ENCODE measurements at places on chromosomes 12 and 14. TPM values are rescaled to one million over a fixed set of nuclear protein-coding genes. Genes with fewer than 3 reads are reported as not detected.

DNA sequence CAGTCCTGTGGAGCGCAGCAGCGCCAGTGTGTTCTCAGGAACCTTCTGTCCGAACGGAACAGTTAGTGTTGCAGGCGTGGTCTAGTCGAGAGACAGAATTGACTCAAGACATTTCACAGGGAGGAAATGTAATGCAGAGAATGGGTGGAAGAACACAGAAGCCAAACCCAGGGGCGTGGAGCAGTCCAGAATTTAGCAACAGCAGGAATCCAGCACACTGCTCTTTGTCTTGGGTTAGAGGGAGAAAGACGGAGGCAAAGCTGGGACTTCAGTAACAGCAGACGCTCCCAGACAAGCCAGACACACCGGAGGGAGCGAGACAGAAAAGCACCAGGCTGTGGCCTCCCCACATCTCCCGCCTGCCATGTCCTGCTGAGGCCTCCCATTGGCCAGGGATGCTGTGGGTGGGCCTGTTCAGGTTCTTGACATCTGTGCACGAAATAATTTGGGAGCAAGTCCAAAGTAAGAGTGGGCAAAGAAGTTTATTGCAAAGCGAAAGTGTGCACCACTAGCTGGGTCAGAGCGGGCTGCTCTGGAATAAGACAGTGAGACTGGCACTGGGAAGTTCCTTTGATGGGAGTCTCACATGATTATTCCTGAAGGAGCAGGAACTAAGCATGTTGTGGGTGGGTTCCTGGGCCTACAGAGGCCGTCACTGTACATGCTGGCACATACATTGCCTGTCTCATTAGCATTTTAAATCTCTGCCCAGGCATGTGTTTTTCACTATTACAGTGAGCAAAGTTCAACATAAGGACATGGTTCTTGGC is 339.3 kb upstream of the SFSWAP start:
- DNase-seq: no peak

DNA sequence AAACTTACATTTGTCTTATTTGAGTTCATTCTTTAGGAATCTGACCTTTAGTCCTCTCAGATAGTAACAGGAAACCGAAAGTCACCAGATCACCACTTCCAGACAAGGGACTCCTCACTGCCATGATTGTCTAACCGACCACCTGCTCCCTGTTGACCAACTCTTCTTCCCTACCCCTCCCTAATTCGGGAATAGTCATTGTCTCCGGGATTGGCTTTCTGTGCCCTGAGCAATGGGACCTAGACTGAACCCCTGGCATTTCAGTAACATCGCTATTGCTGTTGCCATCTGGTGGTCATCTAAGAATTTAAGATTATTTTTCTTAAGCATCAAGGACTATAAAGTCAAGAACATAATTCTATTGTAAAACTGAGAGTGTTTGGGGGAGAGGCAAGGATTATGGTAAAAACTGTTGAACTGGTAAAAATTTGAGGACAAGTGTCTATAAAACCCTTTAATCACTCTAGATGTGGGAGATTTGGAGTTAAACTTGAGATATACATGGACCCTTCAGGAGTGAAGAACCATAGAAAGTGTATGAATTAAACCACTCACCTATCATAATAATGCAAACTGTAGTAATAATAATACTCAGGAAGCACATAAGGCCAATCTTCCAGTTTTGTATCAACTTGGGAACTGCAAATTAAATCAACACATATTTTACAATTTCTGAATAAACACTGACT is 6.3 kb downstream of the CLEC2A start:
- DNase-seq: no peak

DNA sequence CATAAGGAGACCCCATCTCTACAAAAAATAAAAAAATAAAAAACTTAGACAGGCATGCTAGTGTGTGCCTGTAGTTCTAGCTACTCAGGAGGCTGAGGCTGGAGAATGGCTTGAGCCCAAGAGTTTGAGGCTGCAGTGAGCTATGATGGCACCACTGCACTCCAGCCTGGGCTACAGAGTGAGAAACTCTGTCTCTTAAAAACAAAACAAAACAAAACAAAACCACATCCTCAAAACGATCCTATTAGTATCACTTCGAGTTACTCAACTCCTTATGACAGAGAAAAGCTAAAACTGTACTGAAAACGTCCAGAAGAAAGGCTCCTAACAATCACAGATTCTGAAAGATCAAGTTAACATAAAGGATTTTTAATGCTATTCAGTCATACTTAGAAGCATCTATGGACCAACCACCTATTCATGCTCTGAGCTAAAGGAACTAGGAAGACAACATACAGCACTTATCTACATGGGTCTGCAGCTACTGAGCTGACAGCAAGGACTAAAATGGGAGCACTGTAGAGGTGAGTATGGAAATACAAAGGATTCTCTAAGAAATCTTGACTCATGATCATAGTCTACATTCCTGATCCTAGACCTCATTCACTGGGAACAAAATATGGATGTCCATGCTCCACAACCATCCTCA is 75.3 kb upstream of the DUSP6 start:
- no peak for DNase-seq

DNA sequence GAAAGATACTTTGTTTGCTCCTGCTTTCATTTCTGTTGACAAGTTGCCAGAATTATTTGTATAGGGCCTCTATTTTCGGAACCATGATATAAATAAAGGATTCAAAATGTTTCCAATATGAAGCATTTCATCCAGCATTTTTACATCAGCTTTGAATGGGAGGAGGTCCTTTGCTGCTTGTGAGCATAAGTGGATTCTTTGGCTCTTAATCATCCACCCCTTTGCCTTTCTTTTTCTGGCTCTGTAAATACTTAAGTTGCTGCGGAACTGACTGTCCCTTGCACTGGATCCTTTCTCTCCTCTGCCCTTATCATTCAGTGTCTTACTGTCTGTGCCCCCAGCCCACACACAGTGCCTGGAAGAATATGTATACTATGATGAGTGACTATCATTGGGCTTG is 357.3 kb upstream of the RGS6 start:
- no peak for DNase-seq

DNA sequence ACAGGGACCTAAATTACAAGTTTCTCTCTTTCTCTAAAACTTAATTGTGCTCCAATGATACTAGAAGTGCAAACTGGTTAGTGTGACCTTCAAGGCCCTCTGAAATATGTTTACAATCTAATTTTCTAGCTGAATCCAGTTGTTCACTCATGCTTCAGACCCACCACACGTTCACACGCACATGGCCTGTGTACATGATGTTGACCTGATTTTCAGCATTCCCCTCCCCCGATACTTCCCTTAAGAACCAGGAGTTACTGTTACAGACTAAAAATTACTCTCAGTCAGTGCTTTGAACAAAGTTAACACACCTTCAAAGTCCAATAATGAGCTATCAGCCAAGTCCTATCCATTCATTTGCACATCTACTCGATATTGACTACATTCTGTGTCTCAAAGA is 16.5 kb downstream of the MBIP start:
- DNase-seq: no peak

- no peak for DNase-seq
These were observed 6.7 kb upstream of the VCPKMT start for GRCh38 chr14:50123062-50123461.

DNA sequence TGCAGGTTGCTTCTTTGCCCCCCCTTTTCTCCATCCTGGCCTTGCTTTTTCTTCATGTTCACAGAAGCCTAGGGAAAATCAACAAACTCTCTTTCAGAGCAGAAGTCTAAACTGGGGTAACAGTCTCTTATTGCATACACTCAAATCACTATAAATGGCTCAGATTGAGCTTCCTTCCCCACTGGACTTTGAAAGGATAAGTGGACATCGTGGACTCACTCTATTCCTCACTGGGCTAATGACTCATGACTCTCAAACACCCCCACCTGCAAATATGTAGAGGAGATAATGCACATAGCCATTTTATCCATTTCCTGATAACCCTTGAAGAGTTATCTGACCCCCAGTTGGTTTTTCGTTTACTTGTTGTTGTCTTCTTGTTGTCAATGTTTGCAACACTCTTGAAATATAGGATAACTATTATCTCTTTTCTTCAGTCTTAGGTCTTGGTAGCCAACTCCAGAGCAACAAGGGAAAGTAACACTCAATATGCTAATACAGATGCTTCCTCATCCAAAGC is 221.3 kb downstream of the PIK3C2G start:
- no peak for DNase-seq

The GXYLT1 gene
- total RNA-seq: 9.9 TPM
